ENCODE measurements at places on chromosomes 2 and 18.
A peak's percentile ranks its signal among the peaks of the same experiment; 100 is the strongest.

DNA sequence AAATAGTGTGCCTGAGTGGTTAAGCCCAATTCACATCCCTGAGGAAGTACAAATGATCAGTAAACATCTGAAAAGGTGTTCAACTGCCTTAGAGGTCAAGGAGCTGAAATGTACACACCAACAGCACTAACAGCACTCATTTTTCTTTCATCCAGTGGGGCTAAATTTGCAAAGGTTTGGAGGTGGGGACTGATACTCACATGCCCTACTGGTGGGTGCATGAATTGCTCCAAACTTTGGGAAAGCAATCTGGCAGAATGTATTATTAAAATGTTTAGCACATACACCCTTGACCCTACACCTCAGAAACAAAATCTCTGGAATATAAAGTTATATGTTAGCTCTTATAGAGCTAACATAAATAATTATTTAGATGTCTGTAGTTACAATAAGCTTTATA lies 19.0 kb upstream of the FAM178B start:
- peak; percentile 0 for DNase-seq

- DNase-seq: no peak
These were observed 776.8 kb upstream of the ACVR2A start for GRCh38 chr2:147068071-147068470.

DNA sequence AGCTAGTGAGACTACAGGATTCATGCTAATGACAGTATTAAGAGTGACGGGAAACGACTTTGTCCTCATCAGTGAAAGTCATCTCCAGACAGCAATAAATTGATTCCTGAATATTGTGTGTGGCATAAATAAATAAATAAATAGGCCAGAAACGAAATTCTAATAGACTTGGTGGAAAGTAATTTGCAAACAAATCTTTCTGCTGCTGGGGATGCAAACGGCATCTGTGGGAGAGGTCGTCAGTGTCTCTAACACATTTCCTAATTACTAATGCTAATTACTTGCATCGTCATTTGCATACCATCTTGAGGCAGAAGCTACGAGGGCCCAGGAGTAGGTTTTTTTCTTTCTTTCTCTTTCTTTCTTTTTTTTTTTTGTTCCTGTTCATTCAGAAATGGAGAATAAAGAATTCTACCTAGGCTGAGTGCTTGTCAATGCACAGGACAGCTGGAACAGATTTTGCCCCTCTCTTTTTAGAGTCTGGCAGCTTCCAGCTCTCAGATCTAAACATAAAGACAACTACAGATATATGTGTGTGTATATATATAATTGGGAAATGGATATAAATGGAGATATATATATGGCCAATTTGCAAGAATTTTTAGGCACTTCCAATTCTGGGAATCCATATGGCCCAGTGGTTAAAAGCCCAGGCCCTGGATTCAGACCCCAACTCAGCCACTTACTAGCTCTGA lies 75.1 kb downstream of the SPP2 start:
- no peak for DNase-seq

GRCh38 chr2:237276716-237277490 lies 137.1 kb downstream of the COL6A3 start:
- DNase-seq: no peak

GRCh38 chr2:10382354-10383061 lies 65.6 kb downstream of the ODC1 start:
- DNase-seq: no peak

DNA sequence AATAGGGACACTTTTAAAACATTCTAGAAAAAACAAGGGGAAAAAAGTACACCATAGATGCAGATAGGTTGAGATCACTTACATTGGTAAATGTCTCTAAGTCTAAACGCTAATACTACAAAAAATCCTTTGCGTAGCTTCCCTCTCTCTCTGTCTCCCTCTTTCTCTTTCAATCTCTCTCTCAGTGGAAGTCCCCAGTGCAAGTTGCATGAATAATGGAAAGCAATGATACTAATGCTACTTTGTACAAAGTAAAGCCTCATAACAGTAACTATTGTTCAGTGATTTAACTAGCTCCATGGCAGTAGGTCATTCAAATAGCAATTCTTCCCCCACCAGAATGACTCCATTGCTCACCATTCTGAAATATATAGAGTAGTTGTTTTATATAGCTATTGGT lies 12.8 kb downstream of the MEIS1 start:
- DNase-seq: no peak

DNA sequence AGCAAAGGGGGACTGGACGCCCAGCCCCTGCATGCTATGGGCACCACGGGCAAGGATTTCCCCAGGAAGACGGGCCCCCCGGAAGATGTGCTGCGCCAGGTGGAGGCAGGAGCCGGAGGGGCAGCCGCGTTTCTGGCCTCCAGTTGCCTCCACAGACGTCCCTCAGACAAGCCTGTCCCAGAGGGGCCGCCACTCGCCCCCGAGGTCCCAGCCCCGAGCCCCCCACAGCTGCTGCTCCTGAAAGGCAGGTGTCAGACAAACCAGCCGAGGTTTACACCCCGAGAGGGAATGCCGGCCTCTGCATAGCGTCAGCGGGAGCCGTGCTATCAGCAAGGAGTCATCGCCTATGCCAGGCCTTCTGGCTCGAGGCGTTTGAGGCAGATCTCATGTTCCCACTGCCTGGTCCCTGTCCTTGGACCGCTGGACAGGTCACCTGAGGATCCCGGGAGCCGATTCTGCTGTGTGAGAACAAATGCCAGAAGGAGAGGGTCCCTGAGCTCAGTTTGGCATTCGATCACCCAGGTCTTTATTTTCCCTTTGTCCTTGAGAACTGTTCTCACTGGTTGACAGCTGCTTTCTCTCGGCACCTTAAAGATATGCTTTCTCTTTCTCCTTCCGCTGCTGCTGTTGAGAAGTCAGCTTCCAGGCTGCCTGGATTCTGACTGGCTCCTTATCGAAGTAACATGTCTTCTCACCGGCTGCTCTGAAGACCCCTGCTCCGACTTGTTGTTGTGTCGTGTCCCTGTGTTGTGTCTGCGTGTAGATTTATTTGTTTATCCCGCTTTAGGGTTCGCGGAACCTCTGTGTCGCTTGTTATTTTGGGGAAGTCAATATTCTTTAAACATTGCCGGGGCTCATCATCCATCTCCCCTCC lies 20.6 kb downstream of the CROCC2 start:
- DNase-seq: no peak

DNA sequence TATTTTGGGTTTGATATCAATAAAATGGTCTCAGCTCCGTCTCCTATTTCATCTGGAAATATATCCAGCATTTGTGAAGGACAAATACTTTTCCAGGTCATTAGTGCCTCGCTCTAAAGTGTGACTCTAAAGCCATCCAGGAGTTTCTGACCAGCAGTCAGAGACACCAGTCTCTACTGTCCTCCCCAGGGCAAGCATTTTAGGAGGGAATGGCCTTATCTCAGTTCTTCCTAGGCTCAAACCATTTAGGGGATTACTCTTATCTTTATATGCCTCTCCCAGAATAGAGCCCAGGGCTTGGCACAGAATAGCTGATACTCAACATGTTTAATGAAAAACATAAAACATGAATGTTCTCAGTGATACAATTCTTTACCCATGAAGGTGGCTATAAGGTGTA lies 187.6 kb downstream of the NAPG start:
- DNase-seq: no peak

DNA sequence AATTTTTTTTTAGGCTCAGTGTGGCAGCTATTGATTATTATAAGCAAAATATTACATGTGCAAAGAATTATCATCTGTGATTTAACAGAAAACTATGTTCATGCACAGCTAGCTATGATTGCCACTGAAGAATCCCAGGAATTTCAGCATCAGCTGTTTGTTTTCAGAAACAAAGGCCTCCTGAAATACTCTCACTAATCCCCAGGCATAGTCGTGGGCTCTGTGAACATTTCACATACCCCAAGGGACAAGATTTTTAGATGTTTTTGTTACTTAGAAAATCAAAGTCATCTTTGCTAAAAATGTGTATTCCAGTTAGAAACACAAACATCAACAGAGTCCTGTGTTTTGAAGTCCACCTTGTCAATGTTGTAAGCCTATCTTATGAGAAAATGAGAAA lies 156.1 kb downstream of the MYO1B start:
- no peak for DNase-seq

- DNase-seq: no peak
These were observed 33.7 kb upstream of the NTSR2 start for GRCh38 chr2:11703700-11704099.

- no peak for DNase-seq
These were observed 32.3 kb downstream of the MROH2A start for GRCh38 chr2:233810385-233810784.

DNA sequence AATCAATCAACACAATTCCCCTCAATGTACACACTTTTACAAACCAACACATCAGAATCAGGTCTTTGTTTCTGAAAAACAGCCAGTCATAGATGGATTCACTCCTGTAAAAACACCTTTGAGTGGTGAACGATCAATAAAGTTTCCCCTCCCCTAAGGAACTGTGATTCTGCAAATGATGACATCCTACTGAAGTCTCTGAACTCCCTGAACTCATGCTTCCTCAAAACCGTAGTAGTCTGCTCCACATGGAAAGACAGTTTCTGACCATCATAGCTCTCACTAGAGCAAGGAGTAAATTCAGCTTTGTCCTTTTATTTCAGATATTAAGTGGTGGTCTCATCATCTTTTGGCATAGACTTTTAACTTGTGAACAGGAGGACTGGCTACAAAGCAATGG lies 43.5 kb upstream of the ACTR3 start:
- DNase-seq: no peak

- no peak for DNase-seq
These were observed 43.5 kb downstream of the SLC38A11 start for GRCh38 chr2:164911832-164912231.

DNA sequence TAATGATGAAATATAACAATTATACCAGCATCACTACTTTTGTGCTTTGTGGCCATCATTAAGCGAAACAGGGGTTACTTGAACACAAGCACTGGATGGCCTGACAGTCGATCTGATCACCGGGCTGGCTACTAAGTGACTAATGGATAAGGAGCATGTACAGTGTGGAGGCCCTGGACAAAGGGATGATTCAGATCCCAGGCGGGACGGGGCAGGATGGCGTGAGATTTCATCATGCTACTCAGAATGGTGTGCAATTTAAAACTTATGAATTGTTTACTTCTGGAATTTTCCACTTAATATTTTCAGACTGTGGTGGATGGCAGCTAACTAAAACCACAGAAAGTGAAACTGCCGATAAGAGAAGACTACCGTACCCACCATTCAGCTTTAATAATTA lies 7.0 kb upstream of the CLIP4 start:
- DNase-seq: no peak

- peak; percentile 80 for DNase-seq
These were observed 49.8 kb upstream of the LGALSL start for GRCh38 chr2:64404002-64404731.

- DNase-seq: no peak
These were observed 82.5 kb downstream of the OSBPL1A start for GRCh38 chr18:24315170-24315569.

DNA sequence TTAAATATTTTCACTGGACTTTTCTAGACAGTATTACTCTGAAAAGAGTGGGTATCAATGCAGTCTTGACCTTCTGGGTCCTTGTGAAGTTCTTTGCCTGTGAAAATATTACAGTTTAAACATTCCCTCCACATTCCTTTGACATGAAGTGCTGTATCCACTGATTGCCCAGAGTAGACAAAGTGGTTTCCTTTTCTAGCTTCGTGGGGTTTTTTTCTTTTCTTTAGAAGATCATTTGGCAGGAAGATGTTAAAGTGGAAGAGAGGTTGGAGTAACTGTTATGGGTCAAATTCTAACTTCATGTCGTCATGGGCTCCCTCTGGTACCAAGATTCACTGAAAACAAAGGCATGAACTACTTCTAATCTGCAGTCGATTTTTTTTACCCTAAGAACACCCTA lies 496.9 kb downstream of the EPHA4 start:
- DNase-seq: no peak

- no peak for DNase-seq
These were observed 825 bp downstream of the ITGA6 start for GRCh38 chr2:172427990-172428831.

DNA sequence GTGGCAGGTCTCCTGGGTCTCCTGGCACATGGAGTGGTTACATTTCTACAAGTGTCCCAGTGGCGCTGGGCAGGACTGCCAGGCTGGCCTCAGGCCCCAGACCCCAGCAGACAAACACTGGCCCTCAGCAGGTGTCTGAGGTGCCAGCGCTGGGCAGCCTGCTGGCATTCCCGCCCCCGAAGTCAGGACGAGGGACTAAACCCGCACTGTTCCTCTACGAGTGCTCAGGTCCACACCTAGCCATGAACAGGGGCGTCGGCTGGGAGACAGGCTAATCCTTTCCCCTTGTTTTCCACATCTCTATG lies 12.8 kb downstream of the SNED1 start:
- DNase-seq: no peak

GRCh38 chr2:50782543-50782942 lies 249.4 kb downstream of the NRXN1 start:
- no peak for DNase-seq

GRCh38 chr2:98924038-98924830 lies 11.8 kb downstream of the CRACDL start:
- no peak for DNase-seq

- no peak for DNase-seq
These were observed 151.8 kb upstream of the MMADHC start for GRCh38 chr2:149739171-149739882.

DNA sequence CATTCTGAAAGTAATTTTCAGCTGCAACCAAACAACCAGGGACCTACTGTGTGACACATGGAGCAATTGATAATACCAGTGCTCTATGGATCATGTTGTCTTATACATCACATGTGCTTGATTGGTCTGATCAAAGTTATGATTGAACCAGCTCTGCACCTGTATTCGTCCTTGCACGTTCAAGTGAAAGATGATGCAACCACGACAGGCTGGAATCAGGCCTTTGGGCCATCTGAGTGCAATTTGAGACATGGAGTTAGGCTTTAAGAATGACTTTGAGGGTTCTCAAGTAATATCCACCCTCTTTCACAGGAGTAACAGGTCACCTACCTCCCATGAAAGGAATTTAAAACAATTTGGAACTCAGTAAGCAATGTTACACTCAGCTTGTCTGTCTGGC lies 165.2 kb downstream of the SLC8A1 start:
- DNase-seq: no peak

- no peak for DNase-seq
These were observed 6.5 kb downstream of the RNF103 start for GRCh38 chr2:86617153-86617552.

- no peak for DNase-seq
These were observed 49.3 kb downstream of the MTERF4 start for GRCh38 chr2:241052677-241053360.

DNA sequence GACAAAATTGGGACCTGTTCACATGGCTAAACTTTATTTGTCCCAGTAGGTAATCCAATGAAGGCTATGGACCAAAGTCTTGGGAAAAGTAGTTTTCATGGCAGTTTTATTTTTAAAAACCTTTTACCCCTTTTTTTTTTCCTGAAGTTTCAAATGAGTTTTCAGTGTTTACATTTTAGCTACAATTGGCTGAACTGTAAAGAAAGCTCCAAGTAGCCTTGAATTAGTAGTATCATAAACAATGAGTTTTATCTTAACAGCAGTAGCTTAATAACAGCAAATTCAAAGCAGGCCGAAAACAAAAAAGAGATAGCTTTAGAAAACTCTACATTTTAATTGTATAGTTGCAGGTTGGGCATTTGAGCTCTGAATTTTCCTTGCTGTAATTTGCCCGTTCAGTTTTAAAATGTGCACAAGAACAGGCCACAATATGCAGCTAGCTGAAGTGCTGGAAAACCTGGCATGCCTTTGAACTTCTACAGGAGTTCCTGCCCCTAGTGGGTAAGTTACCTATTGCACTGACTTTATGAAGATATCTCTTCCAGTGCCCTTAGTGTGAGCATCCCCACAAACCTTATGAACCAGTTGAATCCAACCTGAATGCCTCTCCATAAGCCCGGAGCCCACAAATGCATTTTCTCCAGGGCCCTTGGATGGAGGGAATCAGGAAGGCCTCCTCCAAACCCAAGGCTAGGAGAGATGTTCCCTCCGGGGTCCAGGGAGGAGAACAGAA lies 106.7 kb downstream of the XRCC5 start:
- peak; percentile 11 for DNase-seq

Measured in HFF-Myc (cell line).